Mammary epithelial cell (primary cell): ENCODE measurements at places on chromosomes 12 and 14. TPM values are rescaled to one million over a fixed set of nuclear protein-coding genes. Genes with fewer than 3 reads are reported as not detected.

Gene NTS
- not detected for total RNA-seq

DNA sequence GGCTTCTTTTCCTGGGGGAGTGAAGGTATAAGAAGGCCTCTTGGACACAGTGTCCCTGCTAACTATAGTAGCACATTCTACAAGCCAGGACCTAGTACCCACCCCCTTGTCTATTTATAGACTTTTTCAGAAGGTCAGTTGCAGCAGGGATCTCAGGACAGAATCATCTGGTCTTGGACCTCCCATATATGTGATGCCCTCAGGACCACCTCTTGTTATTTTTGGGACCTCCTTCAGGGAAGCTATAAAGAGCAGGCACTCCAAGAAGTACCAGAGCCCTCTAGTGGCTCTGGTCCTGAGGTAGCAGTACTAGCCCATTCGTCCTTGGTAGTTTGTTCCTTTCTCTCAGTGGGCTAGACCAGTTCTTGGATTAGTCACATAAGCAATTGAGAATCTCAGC, 4.3 kb downstream of the COQ10A start:
- peak; percentile 16 for DNase-seq

Gene HPD
- total RNA-seq, result 0.17 TPM

GRCh38 chr14:88630565-88630964, 67.7 kb downstream of the ZC3H14 start:
- DNase-seq, result peak; percentile 47

- DNase-seq, result peak; percentile 79
Observed at GRCh38 chr14:22979748-22980392, 2.5 kb downstream of the AJUBA start.

Gene CD69
- not detected in 2 replicates for total RNA-seq
